ENCODE measurements at places on chromosomes 2 and 18.

- DNase-seq: no peak
Observed at GRCh38 chr2:65392609-65393008, 39.8 kb downstream of the SPRED2 start.

GRCh38 chr2:72770879-72771461, 54.9 kb downstream of the EXOC6B start:
- DNase-seq: peak; percentile 76

DNA sequence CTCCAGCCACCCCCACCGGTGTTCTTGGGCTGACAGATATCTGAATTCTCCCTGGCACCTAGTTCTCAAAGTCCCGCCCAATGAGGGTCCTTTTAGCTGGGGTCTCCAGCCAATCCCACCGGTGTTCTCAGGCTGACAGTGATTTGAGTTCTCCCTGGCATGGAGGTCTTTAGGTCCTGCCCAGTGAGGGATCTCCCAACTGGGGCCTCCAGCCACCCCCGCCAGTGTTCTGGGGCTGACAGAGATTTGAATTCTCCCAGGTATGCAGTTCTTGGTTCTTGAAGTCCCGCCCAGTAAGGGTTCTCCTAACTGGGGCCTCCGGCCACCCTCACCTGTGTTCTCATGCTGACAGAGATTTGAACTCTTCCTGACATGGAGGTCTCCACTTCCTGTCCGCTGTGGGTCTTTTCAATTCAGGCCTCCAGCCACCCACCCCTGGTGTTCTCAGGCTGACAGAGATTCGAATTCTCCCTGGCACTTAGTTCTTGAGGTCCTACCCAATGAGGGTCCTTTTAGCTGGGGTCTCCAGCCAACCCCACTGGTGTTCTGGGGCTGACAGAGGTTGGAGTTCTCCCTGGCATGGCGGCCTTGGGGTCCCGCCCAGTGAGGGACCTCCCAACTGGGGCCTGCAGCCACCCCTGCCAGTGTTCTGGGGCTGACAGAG, 154.6 kb downstream of the ANKRD36 start:
- no peak for DNase-seq

DNA sequence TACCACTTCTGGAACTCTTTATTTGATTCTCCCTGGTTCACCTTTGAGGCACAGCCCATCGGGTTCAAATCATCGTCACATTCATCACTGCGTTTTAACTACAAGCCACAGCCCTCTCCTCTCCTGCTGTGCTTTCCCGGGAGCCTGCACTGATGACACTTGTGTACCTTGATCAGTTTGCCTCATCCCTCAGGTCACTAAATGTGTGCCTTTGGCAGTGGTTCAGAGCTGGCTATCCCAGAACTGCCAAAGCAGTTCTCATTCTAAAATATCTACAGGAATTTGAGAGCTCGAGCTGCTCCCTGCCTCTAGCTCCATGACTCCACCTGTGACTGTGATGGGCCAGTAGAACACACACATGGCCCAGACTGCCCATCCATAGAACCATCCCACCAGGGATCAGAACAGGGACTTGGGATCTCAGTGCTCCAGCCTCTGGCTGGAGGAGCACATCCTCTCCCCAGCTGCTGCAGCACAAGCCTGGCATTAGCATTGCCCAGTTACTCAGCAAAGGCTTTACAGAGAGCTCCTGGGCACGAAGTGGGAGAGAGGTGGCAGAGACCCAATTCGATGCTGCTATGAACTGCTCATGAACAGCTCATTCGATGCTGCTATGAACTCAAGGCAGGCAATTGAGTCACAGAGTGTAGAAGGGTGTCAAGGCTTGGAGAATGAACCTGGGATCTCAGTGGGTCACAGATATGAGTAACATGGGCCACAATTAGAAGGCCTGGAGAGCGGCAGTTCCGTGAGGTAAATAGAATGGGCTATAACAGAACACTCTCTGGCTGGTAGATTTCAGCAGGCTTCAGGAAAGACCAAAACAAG, 41.9 kb downstream of the EVA1A start:
- DNase-seq: peak; percentile 31

- DNase-seq: no peak
Observed at GRCh38 chr2:64394153-64394552, 59.8 kb upstream of the LGALSL start.

DNA sequence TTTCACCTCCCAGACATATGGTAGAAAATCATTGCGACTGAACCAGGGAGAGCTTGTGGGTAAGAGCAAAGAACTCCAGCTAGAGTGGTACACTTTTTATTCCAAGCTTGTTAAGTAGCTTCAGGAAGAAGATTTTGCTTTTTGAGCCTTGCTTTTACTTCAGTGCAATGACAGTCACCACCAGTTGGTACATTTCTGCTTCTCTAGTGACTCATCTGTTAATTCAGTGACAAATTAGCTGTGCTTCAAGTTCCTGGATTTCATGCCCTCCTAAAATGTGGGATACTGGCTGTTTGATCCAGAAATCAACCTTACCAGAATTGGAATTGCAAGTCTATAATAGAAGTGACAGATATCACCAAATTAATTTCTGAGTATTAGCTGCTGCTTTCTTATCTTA, 117.6 kb upstream of the TTN start:
- DNase-seq: no peak

DNA sequence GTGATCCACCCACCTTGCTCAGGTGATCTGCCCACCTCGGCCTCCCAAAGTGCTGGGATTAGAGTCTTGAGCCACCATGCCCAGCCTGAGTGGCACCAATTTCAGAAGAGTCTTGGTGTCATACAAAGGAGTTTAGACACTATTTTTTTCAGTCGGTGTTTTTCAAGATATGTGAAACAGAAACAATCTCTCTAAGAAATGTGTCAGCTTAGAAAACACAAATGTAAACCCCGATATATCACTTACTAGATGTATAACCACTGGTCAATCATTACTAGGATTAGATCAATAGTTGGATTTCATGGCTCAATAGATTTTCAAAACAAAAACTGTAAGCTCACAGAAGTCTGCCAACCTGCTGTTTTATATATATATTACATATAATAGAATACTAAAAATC, 67.2 kb upstream of the FRZB start:
- DNase-seq: no peak

DNA sequence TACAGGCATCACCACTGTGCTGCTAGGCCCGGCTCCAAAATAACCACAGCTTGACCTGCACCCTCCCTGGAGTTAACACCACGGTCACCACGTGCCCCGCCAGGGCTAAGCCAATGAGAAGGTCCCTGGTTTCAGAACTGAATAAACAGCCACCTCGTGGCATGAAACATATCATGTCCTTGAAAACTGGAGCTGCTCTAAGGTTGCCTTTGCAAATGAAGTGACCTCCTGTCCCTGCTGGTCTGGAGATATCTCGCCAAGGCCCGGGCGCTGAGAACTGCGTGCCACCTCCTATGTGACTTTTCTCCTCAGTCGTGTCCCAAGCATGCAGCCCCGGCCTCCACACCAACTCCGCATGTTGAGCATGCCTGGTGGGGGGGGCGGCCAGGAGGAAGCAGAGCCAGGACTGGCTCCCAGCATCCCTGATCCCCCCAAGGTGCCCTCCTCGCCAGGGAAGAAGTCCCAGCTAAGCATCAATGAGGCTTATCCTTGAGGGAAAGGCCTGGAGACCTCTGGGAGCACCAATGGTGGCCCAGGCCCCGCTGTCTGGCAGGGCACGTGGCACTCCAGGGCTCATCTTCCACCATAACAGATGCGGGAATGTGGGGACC, 16.3 kb upstream of the KCNG2 start:
- DNase-seq: no peak

DNA sequence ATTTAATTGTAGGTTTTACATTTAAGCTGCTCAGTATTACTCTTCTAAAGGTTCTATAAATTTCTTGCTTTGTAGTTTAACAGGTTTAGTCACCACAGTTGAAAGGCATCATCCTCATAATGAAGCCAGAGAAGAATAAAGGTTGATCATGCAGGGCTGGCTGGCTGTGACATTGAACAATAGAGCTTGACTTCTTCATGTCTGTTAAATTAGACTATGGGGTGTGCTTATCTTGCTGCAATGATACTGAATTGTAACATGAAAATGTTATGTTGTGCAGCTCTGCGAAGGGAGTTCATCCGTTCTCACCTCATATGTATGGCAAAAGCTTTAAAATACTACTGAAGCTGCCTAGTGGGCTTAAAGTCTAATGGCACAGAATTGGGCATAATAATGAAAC, 81.8 kb downstream of the CAMKMT start:
- DNase-seq: no peak

GRCh38 chr18:635171-635570, 22.3 kb upstream of the TYMS start:
- DNase-seq: no peak

- peak; percentile 56 for DNase-seq
Observed at GRCh38 chr2:174051741-174052583, 86.8 kb upstream of the SP3 start.

DNA sequence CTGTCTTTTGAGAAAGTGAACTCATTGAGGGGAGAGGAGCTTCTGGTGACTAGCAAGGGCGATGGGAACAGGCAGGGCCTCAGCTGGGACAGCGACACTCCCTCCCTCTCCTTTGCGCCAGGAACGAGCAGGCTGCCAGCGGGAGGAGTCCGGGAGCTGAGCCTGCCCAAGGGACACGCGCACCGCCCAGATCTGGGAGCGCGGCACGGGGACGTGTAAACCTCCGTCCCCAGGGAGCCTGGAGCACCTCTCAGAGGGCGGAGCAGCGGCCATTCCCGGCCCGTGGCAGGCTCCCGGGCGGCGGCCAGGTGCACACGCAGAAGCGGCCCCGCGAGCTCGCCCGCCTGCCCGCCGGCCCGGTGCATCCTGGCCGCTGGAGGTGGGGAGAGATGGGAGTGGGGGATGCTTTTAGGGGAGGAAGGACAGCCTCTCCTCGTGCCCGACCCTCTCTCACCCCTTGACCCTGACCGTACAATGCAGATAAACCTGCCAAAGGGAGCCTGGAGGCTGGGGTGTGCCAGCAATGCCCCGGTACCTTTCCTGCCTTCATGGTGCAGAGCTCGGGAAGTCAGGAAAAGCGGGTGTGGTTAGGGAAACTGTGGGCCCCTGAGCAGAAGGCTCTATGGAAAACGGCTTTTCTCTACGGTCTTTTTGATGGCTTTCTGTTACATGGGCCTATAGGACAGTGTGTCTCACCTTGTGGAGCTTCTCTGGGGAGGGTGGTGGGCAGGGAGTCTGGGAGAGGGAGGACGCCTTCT, 2.2 kb downstream of the AQP4 start:
- no peak for DNase-seq

- DNase-seq: peak; percentile 50
Observed at GRCh38 chr2:71974846-71975245, 172.8 kb downstream of the CYP26B1 start.

- DNase-seq: no peak
Observed at GRCh38 chr2:65103013-65103715, 26.7 kb downstream of the RAB1A start.

GRCh38 chr2:159317392-159318088, 31.0 kb upstream of the WDSUB1 start:
- peak; percentile 31 for DNase-seq

DNA sequence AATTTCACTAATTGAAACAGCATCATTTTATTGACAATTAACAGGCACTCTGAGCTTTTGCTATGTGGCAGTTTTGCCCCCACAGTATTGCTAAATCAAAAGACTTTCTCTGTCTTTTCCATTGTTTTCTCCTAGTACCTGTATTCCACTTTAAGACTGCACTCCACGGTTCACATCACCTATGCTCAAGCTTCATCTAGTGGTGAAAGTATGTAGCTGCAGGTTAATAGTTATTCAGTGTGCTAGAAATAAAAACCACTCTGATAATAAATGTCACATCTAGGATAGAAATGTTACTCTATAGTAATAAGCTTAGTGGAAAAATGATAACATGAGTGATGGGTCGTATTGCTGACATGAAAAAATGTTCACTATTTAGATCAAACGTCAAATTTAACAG, 24.6 kb downstream of the ARL6IP6 start:
- peak; percentile 14 for DNase-seq

- DNase-seq: no peak
Observed at GRCh38 chr2:173775440-173775839, 189.7 kb downstream of the SP3 start.

DNA sequence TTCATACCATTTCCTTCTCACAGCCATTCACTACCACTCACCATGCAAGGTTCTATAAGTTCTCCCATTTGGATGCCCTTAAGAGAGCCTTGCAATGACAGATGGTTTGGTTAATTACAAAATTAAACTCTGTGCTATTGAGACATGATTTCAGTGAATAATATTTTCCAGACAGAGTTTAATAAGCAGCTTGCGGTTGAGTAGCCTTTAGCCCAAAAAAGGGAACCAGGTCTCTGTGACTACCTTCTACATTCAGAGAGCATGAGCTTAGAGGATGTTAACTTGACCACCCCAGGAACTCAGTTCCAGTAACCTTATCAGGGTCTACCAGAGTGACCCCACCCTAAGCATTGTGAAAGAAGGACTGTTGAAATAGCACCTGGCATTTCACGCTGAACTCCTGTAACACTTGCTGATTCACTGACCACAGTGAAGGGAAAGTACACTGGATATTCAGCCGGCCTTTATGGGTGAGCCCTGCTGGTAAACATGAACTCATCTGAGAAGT, 1173.1 kb upstream of the ZEB2 start:
- peak; percentile 96 for DNase-seq

GRCh38 chr2:145043399-145043834, 523.5 kb upstream of the ZEB2 start:
- no peak for DNase-seq

DNA sequence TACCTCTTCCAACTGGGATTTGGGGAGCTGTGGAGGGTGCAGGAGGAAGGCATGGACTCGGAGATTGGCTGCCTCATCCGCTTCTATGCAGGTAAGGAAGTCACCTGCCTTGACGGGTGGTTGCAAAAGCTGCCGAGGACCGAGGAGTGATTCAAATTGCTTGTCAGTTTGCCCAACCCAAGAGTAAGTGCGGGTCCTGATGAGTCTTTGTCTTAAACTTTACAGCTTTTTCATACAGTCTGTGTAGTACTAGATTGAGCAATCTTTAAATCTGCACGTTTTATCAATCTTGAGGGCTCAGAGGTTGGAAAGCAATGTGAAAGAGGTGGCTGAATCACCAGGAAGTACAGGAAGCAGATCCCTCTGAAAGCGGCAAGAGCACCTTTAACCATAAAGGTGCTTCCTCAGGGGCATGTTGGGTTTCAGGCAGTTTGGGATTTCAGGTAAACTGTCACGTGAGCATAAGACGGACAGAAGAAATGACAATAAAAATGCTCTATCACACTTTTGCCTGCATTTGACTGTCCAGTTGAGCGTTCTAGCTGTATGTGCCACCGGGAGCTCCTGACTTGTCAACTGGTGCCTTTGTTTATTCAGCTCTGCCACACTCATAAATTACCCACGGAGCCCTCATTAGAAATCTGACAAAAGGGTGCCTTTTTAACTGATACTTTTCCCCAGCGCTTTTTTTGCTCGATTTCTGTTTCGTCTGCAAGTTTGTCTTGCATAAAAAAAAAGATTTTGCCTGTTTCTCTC, 2.0 kb downstream of the PHLPP1 start:
- peak; percentile 77 for DNase-seq

DNA sequence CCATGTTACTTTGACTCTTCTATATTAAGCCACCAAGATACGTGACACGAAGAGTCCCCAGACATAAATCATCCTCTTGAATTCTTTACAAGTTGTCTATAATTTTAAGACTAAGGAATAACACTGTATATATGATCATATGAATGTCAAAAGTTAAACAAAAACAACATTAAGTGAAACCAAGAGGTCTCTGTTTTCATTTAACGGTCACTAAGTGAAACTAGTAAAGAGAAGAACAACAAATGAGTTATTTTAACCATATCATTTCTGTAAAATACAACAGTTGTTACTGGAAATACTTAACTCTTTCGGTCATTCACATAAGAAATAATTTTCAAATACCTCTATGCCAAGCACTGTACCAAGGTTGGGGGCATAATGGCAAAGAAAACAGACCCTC, 45.7 kb upstream of the STK17B start:
- DNase-seq: no peak

GRCh38 chr18:54924948-54925347, 34.3 kb downstream of the CCDC68 start:
- DNase-seq: peak; percentile 49

Measured in fibroblast of mammary gland (primary cell).